Activated effector memory CD4-positive, alpha-beta T cell treated with anti-CD3 and anti-CD28 coated beads, Interleukin-2, amount 50 U/mL, for 16 hours (primary cell): ENCODE measurements at places on chromosomes 12 and 14.

DNA sequence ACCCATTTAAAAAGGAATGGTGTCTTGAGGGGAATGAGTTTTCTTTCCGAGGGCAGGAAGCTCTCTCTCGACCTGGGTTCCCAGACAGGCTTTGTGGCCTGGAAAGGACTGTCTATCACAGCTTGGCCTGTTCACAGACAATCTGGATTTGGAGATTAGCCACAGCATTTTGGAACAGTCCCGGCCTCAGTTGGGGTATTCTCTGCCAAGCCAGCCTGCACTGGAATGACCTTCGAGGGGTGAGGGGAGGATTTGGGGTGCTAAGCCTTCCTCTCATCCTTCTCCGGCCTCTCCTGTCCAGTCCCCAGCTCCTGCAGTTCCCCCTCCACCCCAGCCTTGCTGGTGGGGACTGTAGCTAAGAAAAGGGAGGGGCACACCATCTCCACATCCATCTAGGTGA lies 13.0 kb downstream of the TBX5 start:
- DNase-seq, result no peak

DNA sequence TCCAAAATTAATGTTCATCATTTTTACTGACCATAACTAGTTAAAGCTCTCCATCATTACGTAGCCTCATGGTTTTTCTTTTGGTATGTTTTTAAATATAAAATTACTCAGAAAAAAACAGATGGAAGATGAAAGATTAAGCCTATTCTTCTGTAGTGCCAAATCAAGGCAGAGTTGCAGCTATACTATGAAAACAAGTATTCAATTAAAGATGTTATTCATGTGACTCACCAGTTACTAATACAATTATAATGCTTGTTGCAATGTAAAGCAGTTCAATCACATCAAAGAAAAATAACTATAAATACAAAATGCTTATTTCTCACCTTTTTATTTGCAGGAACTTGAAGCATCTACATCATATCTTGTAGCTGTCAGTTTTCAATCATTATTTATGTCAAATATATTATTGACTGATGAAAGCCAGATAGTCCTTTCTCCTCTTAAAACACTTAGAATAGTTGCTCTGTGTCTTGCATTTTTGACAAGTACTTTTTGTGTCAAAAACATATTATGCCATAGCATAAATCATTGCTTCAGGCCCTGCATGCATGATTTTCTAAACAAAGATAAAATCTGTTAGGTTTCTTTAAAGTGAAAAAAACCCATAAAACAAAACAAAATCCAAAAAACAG lies 36.0 kb upstream of the TRHDE start:
- no peak for DNase-seq

GRCh38 chr12:23952071-23952470 lies 2.6 kb upstream of the SOX5 start:
- DNase-seq, result no peak

- DNase-seq, result no peak
These were observed 42.5 kb downstream of the CCNK start for GRCh38 chr14:99523704-99524055.

GRCh38 chr12:110583137-110584059 lies at the start of gene PPTC7:
TSS of gene PPTC7 (minus strand) at chr12:110583318. CDS start at chr12:110583031, 287 bp downstream.
- peak; percentile 99 for DNase-seq
